ENCODE measurements at places on chromosomes 1 and 21. TPM values are rescaled to one million over a fixed set of nuclear protein-coding genes. Genes with fewer than 3 reads are reported as not detected.

AIRE gene
- not detected for total RNA-seq

S100A5 gene
- total RNA-seq = not detected

FALEC gene
- total RNA-seq = not detected

ODR4 gene
- total RNA-seq = 29.4 TPM

STIL gene
- 41.1 TPM for total RNA-seq

ZBTB8OS gene
- 54.8 TPM for total RNA-seq

MCOLN2 gene
- 0.18 TPM for total RNA-seq

DTL gene
- total RNA-seq = 74.4 TPM

AIM2 gene
- total RNA-seq = 0.22 TPM

LAD1 gene
- total RNA-seq = 0.25 TPM

ENO1 gene
- total RNA-seq = 2,717 TPM

PRKAA2 gene
- total RNA-seq = not detected

PYHIN1 gene
- not detected for total RNA-seq

PROX1 gene
- 0.09 TPM for total RNA-seq

CFAP107 gene
- not detected for total RNA-seq

PALMD gene
- 3.5 TPM for total RNA-seq

HES4 gene
- total RNA-seq = 40.5 TPM

KCNN3 gene
- total RNA-seq = 0.04 TPM

IL23R gene
- 23.8 TPM for total RNA-seq

THEMIS2 gene
- total RNA-seq = 12.7 TPM

SPRR1B gene
- total RNA-seq = not detected

UMODL1 gene
- total RNA-seq = not detected

ANGPTL3 gene
- total RNA-seq = not detected

SIK1 gene
- 4.3 TPM for total RNA-seq

S100A12 gene
- not detected for total RNA-seq

PLA2G5 gene
- not detected for total RNA-seq

BATF3 gene
- total RNA-seq = 2.0 TPM

TMEM200B gene
- total RNA-seq = 0.11 TPM

CATSPER4 gene
- 0.13 TPM for total RNA-seq

IGSF21 gene
- total RNA-seq = not detected

SH2D5 gene
- total RNA-seq = not detected

UBL4B gene
- total RNA-seq = not detected

OBSCN gene
- 19.7 TPM for total RNA-seq

CD53 gene
- total RNA-seq = 79.5 TPM

FCN3 gene
- 0.49 TPM for total RNA-seq

C1QB gene
- total RNA-seq = 0.51 TPM

KLF17 gene
- not detected for total RNA-seq

DNTTIP2 gene
- total RNA-seq = 91.9 TPM

UTP25 gene
- 10.7 TPM for total RNA-seq

SPRR2A gene
- not detected for total RNA-seq

ZBTB8A gene
- total RNA-seq = 0.22 TPM

ALG14 gene
- 8.6 TPM for total RNA-seq

WNT2B gene
- total RNA-seq = 0.04 TPM

DCST1 gene
- not detected for total RNA-seq

PPM1J gene
- total RNA-seq = 7.1 TPM

GORAB gene
- total RNA-seq = 7.0 TPM

LAPTM5 gene
- 30.3 TPM for total RNA-seq

PCBP3 gene
- 0.34 TPM for total RNA-seq

PCAT6 gene
- total RNA-seq = 2.4 TPM

CA6 gene
- not detected for total RNA-seq

GBP6 gene
- not detected for total RNA-seq

PRELP gene
- 0.04 TPM for total RNA-seq

CCDC24 gene
- 5.2 TPM for total RNA-seq

GPR161 gene
- 1.6 TPM for total RNA-seq
